ENCODE measurements at places on chromosomes 4 and X.
A peak's percentile ranks its signal among the peaks of the same experiment; 100 is the strongest.

- no peak for DNase-seq
Observed at GRCh38 chrX:18970465-18970864, 13.4 kb downstream of the PHKA2 start.

GRCh38 chr4:37068580-37068979 is 176.0 kb upstream of the NWD2 start:
- DNase-seq, result no peak

DNA sequence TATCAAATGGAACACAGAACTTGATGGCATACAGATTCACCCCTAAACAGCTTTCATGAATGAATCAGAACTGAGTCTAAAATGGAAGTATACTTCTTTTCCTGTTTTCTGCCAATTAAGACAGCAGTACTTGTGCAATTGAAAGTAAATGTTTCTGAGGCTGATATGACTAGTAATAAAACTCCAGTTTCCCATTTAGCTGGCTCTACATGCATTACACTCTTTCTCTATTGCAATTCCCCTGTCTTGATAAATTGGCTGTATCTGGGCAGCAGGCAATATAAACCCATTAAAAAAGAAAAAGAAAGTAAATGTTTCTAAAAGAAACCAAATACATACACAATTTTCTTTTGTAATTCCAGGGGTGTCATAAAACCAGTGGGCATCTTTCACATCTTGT is 4.6 kb downstream of the NOA1 start:
- no peak for DNase-seq

- DNase-seq, result peak; percentile 68
Observed at GRCh38 chr4:107616838-107617389, 103.1 kb downstream of the PAPSS1 start.

GRCh38 chr4:141843136-141843535 is 206.8 kb downstream of the IL15 start:
- no peak for DNase-seq

DNA sequence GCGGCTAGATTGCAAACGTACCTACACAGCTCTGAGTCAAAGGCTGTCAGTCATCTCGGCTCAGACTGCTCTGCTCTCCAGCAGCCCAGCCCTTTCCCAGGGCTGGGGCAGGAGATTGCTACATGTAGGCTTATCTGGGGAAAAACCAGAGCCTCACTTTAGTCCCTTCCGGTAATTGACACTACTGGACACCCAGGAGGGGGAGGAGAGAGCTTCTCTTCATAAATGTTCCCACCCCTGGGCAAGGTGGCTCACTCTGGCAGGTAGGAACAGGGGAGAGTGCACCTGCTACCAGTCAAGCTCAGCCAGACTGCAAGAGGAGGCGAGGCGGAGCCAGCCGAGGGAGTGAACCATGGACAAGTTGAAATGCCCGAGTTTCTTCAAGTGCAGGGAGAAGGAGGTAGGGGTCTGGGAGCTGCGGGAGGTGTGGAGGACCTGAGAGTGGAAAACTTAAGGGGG is at the start of gene SLC6A14:
SLC6A14 (plus strand) TSS at position 249 of the 459 bp plus-strand sequence; CDS start at position 353, 104 bp downstream.
- no peak for DNase-seq

GRCh38 chrX:81202456-81202819 is 536 bp downstream of the SH3BGRL start:
- peak; percentile 15 for DNase-seq

- DNase-seq, result no peak
Observed at GRCh38 chr4:646460-646859, 21.1 kb downstream of the PDE6B start.

DNA sequence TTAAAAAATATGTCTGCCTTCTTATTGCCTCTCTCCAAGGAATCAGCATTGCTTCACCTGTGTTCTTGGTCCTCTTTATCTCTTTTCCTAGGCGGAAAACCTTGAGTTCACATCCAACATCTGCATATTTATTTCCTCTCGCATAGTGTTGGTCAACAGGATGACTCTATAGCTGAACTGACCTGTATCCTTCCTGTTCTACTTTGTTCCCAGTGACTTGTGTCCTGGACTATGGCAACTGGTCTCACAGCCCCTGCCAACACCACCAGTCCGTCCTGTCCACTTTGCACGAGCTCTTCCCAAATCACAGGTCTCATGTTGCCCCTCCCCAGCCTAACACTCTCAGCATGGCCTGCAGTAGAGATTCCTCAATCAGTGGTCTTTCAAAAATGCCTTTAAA is 2.0 kb downstream of the DIPK2B start:
- no peak for DNase-seq

DNA sequence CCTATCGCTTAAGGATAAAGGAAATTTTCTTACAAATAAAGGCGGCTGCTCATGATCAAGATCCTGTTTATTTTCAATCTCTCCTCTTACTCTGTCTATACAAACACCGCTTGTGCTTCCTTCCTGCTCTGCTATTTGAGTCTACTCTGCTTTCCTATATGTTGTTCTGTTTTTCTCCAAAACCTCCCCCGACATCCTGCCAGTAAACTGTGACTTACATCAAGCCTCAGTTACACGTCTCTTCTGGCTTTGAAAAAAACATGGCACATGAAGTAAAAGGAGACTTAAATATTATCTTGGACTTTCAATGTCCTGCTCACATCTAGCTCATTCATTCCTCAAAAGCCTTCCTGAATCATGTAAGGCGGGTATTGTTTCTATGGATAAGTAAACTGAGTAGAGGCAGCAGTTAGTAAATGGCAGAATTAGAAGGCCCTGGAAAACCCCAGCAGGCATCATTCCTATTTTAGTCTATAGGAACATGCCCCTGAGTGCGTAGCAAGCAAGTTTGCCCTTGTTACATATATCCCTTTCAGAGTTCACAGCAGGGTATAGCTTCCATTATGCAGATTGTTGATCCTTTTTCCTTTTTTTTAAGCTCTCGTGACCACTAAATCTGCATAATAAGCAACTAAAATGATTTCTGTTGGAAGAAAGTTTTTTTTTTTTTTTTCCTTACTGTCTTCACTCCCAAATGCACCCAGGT is 280.1 kb downstream of the RAPGEF2 start:
- DNase-seq, result no peak

DNA sequence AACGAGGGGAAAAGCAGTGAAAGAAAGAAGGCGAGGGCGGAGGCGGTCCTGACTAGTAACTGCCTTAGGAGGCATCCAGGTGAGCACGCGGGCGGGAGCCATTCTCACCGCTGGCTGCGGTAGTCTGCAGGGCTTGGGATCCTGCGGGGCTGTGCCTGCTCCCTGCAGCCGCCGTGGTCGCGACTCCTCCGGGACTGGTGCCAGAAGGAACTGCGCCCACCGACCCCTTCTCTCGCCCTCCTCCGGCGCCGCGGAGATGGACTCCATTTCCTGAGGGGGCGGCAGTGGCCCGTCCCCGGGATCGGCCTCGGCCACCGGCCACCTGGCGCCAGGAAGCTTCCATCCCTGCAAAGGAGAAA is 543 bp downstream of the NFXL1 start:
- DNase-seq, result no peak

- DNase-seq, result no peak
Observed at GRCh38 chrX:155022585-155022984, at the start of gene F8. Gene F8, minus strand, starts transcription at chrX:155022723. Its CDS starts 171 bp downstream, at chrX:155022552.

DNA sequence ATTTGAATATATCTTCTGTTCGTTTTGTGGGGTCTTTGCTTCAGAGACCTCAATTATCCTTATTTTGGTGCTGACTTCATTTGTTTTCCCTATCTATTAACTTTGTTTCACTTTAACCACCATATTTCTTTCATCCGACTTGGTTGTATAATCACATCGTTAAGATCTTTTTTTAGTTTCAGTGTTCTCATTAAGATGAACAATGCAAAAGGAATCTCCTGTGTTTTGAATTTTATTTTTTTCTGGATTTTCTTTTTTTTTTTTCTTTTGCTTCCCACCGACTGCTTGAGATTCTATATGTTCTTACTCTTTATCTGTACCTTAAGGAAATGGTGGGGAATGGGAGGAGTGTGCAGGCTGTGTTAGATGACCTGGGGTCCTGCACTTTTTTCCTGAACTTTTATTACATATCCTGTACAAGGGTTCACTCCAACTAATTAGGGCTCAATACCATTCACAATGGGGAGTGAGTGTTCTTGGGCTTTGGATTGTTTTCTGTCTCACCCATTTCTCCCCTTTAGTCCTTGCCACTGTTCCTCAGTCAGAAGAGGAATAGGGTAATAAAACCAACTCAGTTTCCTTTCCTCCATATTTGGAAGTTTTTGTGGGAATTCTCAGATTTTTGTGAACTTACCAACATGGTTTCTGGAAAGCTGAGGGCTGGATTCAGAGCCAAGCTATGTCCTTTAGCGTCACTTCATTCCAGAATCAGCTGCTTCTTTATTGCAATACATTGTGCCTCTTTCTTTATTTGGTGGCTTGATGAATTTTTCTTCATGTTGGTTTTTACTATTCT is 43.2 kb upstream of the BMPR1B start:
- DNase-seq, result peak; percentile 19

- DNase-seq, result peak; percentile 69
Observed at GRCh38 chr4:138222046-138222445, 20.1 kb downstream of the SLC7A11 start.

DNA sequence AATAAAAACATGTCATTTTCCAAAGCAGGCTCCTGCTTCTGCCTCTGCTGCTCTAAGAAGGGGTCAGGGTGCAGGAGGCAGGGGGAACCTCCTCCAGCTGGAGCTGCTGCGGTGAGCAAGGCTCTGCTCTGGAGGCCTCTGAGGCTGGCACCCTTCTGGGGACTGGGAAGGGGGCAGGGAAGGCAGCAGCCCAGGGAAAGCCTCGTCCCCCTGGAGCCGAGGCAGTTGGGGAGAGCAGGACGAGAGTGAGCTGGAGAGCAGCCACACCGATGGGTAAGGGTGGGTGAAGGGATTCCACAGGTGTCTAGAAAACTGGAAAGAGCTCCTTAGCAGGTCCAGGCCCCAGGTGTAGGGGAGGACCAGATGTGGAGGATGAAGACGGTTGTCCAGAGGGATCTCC is 2.0 kb upstream of the CTAG2 start:
- DNase-seq, result no peak

DNA sequence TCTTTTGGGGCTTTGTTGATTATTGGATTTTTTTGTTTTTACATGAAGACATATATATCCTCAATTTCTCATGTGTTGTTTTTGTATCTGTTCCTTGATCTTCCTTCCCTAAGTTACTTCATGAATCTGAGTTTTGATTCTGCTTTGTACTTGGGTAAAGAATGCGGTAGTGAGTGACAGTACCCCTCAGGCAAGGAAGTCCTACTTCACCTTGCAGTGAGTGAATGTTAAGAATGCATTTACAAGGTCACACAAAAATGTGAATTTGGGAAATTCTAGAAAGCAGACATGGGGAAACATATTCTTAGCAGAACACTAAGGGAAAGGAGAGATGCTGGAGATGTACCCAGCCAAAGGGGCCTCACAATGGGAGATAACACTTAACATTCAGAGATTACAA is 373.1 kb upstream of the LCORL start:
- DNase-seq, result no peak

- DNase-seq, result no peak
Observed at GRCh38 chrX:554271-554670, 76.3 kb upstream of the SHOX start.

DNA sequence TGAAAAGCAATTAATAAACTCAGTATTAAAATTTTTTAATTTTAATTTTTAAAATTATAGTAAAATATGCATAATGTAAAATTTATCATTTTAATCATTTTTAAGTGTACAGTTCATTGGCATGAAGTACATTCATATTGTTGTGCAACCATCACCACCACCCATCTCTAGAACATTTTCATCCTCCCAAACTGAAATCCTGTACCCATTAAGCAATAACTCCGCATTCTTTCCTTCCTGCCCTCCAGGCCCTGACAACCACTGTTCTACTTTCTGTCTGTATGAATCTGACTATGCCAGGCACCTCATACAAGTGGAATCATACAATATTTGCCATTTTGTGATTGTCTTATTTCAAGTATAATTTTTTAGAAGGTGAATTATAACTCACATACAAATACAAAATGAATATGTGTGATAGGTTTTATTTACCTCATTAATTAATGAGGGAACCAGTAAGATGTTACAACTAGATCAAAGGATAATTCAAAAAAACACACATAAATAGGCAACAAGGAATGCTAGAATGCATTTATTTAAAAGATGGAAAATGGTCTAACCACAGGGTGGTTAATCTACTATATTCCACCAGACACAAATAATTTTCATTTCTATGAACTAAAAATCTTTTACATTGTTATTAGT is 13.1 kb upstream of the AFF1 start:
- DNase-seq, result peak; percentile 70

DNA sequence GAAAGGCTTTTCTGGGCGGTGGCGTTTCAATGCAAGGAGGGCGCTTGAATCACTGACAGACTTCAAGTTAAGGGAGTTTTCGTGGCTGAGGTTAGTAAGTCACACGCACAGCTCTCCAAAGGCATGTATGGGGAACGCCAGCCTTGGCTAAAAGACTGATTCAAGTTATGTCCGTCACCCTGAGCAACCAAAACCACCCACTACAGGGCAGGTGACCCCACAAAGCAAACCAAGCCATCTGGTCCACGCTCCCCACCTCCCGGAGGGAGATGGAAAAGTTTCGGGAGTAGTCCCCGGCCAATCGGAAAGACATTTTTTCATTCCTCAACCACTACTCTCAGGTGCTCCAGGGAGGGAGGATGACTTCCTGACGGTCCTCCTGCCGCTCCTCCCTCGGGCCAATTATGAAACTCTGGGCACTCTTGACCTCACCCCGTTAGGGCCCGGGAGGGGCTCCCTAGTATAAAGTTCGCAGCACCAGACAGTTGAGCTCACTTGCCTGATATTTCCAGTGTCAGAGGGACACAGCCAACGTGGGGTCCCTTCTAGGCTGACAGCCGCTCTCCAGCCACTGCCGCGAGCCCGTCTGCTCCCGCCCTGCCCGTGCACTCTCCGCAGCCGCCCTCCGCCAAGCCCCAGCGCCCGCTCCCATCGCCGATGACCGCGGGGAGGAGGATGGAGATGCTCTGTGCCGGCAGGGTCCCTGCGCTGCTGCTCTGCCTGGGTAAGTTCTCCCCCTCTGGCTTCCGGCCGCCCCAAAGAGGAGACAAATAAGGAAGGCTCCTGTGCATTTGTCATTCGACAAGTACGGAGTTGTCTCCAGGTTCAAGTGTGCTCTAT is at the start of gene EREG:
EREG (plus strand) TSS at position 494 of the 840 bp plus-strand sequence; CDS start at position 658, 164 bp downstream.
- no peak for DNase-seq

GRCh38 chr4:1236103-1236641 is 12.8 kb downstream of the CTBP1 start:
- no peak for DNase-seq

- DNase-seq, result no peak
Observed at GRCh38 chr4:187449702-187450101, 545.9 kb upstream of the ZFP42 start.

DNA sequence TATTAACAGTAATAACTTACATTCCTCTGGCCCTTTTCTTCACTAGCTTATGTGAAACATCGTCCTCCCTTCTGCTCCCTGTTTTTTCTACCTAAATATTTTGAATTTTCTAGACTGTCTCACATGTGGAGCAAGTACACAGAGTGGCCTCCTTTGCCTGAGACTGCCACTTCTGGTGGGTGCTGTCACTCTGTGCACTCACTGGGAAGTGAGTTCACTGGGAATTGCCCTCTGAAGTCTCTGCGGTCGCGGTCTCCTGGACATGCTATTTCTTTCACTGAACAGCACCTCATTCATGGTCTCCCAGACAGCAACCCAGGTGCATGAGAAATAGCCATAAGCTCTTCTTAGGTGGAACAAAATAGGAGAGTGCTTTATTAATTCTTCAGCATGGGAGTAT is 1179.7 kb upstream of the ADGRL3 start:
- DNase-seq, result no peak

Data from amniotic epithelial cell (primary cell).